Activated CD4-positive, alpha-beta T cell treated with anti-CD3 and anti-CD28 coated beads, Interleukin-10, Interleukin-2, amounts not matched to agents 100 ng/mL and 50 ng/mL, durations not matched to agents 16 hours and 8 hours (primary cell): ENCODE measurements at places on chromosomes 16 and 17.

DNA sequence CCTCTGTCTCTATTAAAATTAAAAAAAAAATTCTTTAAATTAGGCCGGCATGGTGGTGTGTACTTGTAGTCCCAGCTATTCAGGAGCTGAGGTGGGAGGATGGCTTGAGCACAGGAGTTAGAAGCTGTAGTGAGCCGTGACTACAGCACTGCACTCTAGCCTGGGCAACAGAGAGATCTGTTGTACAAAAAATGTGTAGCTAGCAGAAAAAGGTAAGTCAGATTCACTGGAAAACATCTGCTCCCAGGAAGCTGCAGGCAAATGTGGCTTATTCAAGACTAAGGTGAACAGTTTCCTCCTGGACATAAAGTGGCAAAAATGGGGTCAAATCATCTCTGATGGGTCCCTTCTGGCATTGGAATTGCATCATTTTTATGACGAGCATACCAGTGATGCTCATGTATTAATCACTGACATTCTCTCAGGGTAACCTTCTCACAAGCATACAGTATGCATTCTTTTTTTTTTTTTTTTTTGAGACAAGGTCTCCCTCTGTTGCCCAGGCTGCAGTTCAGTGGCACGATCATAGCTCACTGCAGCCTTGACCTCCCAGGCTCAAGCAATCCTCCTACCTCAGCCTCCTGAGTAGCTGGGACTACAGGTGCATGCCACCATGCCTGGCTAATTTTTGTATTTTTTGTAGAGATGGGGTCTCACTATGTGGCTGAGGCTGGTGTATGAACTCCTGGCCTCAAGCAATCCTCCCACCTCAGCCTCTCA lies 48.7 kb downstream of the CPPED1 start:
- no peak for DNase-seq

DNA sequence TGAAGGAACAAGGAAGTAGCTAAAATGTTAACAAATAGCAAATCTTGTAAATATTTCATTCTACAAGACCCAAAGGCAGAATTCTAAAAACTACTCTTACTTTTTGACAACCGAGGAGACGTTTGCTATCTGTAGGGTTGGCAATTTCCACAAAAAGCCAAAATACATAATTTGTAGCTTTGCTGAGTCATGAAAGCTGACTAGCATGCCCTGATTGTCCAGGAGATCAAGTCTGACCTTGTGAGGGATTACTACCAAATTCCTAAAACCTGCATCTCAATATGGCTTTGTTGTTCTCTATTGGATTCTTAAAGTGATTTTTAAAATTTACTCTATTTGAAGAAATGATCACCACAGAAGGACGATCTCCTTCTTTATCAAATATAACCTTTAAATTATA lies 10.8 kb downstream of the DNAJA2 start:
- no peak for DNase-seq

DNA sequence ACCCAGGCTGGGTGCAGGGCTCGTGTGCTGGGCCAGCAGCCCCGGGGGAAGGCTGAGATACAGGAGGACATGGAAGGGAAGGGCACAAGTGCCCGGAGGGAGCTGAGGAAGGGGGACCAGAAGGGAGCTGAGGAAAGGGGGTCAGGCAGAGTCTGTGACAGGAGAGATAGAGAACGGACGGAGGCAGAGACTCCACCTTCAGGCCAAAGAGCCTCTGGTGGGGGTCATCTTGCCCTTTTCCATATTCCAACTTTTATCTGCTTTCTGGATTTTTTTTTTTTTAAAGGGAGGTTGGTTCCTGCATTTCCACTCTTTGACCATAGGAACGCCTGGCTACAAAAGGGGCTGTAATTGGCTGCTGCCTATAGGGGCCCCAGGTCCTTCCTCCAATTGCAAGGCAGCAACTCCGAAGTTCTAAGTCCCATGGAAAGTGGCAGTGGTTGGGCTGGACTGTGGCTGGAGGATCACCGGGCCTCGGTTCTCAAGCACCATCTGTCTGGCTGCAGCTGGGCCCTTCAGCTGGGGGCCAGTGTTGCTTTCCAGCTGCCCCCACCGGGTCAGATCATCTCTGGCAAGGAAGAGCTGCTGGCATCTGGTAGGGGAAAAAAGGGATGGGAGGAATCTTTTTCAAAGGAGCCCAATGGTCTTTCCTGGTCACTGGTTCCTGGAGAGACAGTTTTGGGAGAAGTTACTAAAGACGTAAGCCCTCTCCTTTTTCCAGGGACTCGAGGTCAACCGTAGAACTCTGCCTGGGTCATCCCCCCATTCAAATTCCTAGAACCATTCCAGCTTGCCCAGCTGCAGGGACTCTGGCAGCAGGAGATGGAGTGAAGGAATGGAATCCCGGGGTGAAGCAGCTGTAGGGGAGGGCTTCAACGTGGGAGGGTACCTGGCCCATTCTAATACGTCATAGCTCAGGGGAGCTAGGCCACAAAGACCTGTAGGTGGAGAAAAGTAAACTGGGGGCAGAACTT lies 13.1 kb upstream of the MRPS23 start:
- no peak for DNase-seq

- DNase-seq = peak; percentile 83
These were observed 1.2 kb downstream of the NGFR start for GRCh38 chr17:49496183-49496866.

DNA sequence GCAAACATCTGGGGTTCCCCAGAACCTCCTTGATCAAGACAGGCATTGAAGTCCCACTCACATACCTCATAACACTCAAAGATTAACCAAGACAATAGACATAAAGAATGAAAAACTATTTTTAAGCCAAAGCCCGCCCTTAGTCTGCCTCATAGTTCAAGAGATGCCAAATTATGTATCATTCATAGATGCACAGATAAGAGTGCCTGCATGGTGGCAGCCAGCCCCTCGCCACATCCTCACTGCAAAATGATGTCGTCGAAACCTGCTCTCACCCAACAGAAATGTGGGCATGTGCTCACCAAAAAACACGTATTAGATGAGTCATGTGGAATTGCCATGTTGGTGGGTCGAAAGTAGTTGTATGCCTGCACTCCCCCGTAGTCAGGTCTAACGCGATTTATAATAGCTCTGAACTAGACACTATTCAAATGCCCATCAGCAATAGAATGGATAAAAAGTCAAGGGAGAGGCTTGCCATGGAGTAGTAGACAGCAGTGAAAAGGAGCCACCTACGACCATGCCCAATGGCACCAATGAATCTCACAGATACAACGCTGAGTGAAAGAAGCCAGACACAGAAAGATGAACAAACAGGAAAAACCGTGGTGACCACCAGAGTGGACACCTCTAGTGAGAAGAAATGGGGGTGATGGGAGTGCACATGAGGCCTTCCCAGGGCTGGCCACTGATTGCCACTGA lies 64.8 kb downstream of the C16orf95 start:
- peak; percentile 57 for DNase-seq

DNA sequence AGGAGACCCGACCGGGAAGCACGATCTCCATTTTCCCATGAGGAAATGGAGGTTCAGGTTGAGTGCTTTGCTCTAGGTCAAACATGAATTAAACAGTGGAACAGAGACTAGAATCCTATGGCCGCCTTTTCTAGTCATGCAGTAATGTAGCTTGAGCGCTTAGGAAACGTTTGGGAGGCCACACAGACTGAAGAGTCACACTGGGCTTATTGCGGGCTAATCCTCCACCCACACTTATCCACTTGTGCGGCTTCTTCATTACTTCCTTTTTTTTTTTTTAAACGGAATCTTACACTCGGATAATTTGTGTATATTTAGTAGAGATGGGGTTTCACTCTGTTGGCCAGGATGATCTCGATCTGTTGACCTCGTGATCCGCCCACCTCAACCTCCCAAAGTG lies 26.0 kb downstream of the CACNG3 start:
- no peak for DNase-seq
